Glutamatergic neuron (in vitro differentiated cells): ENCODE measurements at places on chromosomes 7 and 10. TPM values are rescaled to one million over a fixed set of nuclear protein-coding genes. Genes with fewer than 3 reads are reported as not detected.

The GNG11 gene
- 0.56 TPM for total RNA-seq

DNA sequence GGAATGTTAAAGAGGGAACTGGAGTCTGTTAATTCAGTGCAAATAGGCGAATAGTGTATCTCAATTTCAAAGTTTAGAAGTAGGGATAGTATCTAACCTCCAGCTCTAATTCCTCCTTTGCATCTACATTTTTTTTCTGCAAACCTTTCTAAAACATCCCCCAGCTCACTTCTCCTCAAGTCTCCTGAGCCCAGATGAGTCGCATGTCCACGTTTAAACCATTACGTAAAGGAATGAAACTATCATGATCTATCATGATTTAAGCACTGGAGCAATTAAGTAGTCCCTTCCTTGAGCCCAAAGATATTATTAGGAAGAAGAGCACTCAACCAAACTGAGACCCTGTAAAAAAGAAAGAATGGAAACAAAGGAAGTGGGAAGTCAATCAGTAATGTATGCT is 29.9 kb downstream of the GPR22 start:
- H3K4me3 ChIP-seq, result no peak overlapping the region
- DNase-seq, result no peak
- H3K27ac ChIP-seq, result no peak overlapping the region
- H3K36me3 ChIP-seq, result no peaks in the 10 kb centered on the region

The RPEL1 gene
- total RNA-seq, result not detected

The ADRA2A gene
- total RNA-seq, result 0.32 TPM

GRCh38 chr7:99625321-99625720 is 8.6 kb downstream of the ZSCAN25 start:
- H3K36me3 ChIP-seq, result peaks cover 4% of the 10 kb centered on the region
- H3K4me1 ChIP-seq, result no peaks in the 10 kb centered on the region
- DNase-seq, result no peak
- H3K27ac ChIP-seq, result no peak overlapping the region

GRCh38 chr7:121447911-121448300 is 51.8 kb upstream of the FAM3C start:
- no peak overlapping the region for H3K27ac ChIP-seq
- H3K4me3 ChIP-seq, result no peak overlapping the region
- H3K27me3 ChIP-seq, result peaks cover 1% of the 10 kb centered on the region
- H3K36me3 ChIP-seq, result no peaks in the 10 kb centered on the region

- no peak overlapping the region for H3K4me3 ChIP-seq
- no peaks in the 10 kb centered on the region for H3K27me3 ChIP-seq
- no peaks in the 10 kb centered on the region for H3K4me1 ChIP-seq
- no peak overlapping the region for H3K27ac ChIP-seq
Measured at GRCh38 chr7:70997261-70997660, 134.7 kb upstream of the GALNT17 start.

The ZNF107 gene
- 10.3 TPM for total RNA-seq

DNA sequence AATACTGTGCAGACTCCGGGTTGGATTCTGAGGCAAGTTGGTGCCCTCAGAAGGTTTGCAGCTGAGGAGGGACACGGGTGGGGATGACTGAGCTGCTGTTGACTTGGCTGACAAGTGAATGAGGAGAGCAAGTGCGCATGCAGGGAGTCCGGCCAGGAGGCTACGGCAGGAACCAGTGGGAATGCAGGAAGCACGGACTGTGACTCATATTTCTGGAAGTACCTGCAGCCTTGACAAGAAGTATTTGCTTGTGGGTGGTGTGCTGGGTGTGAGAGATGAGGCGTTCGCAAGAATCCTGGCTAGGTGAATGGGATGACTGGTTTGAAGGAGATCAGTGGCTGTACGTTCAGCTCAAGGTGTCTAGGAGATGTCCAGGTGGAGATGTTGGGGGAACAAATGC is 30.8 kb upstream of the FXYD4 start:
- H3K4me3 ChIP-seq, result no peak overlapping the region
- H3K36me3 ChIP-seq, result peaks cover 4% of the 10 kb centered on the region
- H3K27ac ChIP-seq, result no peak overlapping the region
- peaks cover 9% of the 10 kb centered on the region for H3K27me3 ChIP-seq
- no peak for DNase-seq

DNA sequence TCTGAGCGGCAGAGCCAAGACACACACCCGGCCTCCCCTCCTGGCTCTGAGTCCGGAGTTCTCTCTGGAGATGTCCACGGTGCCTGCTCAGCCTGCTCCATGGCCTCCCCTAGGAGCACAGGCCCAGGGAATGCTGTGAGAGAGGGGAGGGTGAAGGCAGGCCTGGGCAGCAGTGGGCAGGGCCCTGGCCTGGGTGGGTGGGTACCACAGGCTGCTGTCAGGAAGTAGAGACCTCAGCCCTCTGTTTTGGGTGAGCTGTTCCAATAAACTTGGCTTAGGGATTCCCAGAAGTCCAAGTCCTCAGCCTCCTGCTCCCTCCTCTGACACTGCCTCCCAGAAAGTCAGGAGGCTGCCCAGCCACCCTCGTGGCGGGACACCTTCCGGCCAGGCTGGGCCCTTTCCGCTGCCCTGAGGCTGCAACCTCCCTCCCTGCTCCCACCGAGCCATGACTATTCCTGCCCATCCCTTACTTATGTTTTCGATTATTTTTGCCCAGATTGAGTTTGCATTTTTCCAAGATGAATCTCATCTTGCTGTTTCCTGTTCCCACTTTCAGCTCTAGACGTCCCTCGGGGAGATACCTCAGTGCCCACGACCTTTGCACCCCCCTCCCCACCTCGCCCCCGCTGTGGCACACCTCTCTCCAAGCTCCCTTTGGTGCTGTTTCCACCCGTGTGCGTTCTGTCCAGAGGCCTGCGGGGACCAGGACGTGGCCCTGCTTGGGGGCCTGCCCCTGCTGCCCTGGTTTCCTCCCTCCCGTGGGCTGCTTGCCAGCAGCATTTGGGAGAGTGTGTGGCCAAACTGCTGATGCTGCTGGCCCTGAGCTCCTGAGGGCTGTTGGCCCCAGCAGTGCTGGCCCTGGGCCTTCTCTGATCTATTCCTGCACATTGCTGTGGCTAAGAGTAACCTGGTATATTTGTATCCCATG is 5.8 kb upstream of the POLM start:
- H3K36me3 ChIP-seq, result no peaks in the 10 kb centered on the region
- peaks cover 1% of the 10 kb centered on the region for H3K4me1 ChIP-seq
- no peak overlapping the region for H3K4me3 ChIP-seq
- no peak for DNase-seq
- no peak overlapping the region for H3K27ac ChIP-seq
- H3K27me3 ChIP-seq, result peaks cover 10% of the 10 kb centered on the region

DNA sequence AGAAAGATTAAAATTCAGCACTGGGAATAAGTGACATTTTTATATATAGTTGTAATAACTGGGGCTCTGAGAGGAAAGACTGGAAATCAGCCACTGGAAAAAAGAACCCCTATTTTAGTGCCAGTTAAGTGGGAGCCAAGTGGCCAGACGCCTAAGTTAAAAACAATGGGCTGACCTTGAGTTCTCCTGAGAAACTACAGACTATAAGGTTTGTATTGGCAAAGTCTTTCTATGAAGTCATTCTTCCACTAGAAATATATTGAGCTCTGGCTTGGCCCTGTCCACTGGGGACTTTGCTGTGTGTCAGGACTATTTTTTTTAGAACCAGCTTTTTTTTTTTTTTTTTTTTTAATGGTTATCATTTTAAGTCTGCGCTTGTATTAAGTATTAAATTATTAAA is 210.6 kb upstream of the FZD8 start:
- peaks cover 19% of the 10 kb centered on the region for H3K4me1 ChIP-seq
- H3K27ac ChIP-seq, result no peak overlapping the region
- no peak for DNase-seq
- no peak overlapping the region for H3K4me3 ChIP-seq

The ZNF365 gene
- 0.76 TPM for total RNA-seq

DNA sequence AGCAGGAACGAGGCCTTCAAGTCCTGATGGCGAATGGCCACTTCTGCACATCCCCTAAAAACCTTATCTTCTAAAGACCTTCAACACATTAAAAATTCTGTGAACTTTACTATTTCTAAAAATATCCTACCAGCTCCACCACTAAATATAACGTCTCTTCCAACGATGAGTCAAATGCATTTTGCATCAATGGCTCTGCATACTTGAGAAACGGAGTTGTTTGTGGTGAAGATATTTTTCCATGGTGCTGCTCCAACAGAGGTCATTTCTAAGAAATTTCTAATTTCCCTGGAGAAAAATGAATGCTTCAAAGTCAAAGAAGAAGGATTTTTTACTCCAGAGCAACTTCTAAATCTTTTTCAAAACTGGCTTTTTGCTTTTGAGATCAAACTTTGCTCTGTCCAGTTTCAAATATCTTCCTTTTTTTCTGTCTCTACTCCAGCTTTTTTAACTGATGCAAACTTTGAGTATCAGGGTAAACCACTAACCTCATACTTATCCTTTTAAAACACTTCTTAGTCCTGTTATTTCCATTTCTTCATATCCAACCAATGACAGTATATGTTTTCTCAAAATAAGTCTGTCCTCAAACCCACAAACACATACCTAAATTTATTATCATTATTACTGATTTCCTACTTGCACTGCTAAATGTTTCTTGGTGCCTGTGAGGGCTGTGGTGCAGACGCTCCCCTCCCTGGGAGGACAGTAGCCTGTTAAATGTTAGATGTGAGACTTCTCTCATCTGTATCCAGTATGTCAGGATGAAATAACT is 258.1 kb downstream of the KLF6 start:
- no peaks in the 10 kb centered on the region for H3K27me3 ChIP-seq
- H3K4me3 ChIP-seq, result peak overlapping the region; percentile 31
- no peak for DNase-seq
- H3K4me1 ChIP-seq, result peaks cover 35% of the 10 kb centered on the region
- H3K27ac ChIP-seq, result peak overlapping the region; percentile 99

GRCh38 chr7:34453150-34453549 is 204.9 kb upstream of the NPSR1 start:
- H3K36me3 ChIP-seq, result no peaks in the 10 kb centered on the region
- H3K27me3 ChIP-seq, result no peaks in the 10 kb centered on the region
- no peak for DNase-seq
- H3K4me3 ChIP-seq, result no peak overlapping the region
- no peak overlapping the region for H3K27ac ChIP-seq

- peaks cover 17% of the 10 kb centered on the region for H3K4me1 ChIP-seq
- no peak overlapping the region for H3K27ac ChIP-seq
- H3K27me3 ChIP-seq, result no peaks in the 10 kb centered on the region
- H3K4me3 ChIP-seq, result no peak overlapping the region
- no peaks in the 10 kb centered on the region for H3K36me3 ChIP-seq
Measured at GRCh38 chr10:121539786-121540185, 58.5 kb downstream of the FGFR2 start.

- H3K36me3 ChIP-seq, result no peaks in the 10 kb centered on the region
- no peaks in the 10 kb centered on the region for H3K27me3 ChIP-seq
- H3K4me3 ChIP-seq, result no peak overlapping the region
- no peak for DNase-seq
- no peak overlapping the region for H3K27ac ChIP-seq
Measured at GRCh38 chr7:108794466-108794865, 224.8 kb downstream of the DNAJB9 start.

DNA sequence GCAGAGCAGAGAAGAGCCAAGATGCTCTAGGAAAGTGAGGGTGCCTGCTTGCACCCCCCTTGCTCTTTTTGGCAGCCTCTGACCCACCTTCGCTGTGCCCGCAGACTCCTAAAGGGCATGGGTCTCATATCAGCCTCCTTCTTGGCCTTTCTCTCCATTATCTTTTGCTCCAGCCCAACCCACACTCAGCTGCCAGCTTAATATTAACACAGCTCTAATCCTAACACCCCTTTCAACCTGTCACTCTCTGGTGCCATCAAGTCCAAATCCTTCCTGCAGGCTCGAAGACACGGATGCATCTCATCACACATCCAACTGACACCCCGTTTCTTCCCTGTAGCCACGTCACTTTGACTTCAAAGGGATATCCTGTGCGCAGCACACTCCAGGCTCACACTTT is 171.6 kb upstream of the AUTS2 start:
- H3K36me3 ChIP-seq, result no peaks in the 10 kb centered on the region
- peaks cover 10% of the 10 kb centered on the region for H3K4me1 ChIP-seq
- H3K27me3 ChIP-seq, result peaks cover 3% of the 10 kb centered on the region
- no peak overlapping the region for H3K4me3 ChIP-seq
- H3K27ac ChIP-seq, result no peak overlapping the region
- DNase-seq, result no peak

- peaks cover 4% of the 10 kb centered on the region for H3K36me3 ChIP-seq
- H3K27me3 ChIP-seq, result peaks cover 11% of the 10 kb centered on the region
- peaks cover 11% of the 10 kb centered on the region for H3K4me1 ChIP-seq
Measured at GRCh38 chr10:132349766-132350165, 17.8 kb downstream of the LRRC27 start.

DNA sequence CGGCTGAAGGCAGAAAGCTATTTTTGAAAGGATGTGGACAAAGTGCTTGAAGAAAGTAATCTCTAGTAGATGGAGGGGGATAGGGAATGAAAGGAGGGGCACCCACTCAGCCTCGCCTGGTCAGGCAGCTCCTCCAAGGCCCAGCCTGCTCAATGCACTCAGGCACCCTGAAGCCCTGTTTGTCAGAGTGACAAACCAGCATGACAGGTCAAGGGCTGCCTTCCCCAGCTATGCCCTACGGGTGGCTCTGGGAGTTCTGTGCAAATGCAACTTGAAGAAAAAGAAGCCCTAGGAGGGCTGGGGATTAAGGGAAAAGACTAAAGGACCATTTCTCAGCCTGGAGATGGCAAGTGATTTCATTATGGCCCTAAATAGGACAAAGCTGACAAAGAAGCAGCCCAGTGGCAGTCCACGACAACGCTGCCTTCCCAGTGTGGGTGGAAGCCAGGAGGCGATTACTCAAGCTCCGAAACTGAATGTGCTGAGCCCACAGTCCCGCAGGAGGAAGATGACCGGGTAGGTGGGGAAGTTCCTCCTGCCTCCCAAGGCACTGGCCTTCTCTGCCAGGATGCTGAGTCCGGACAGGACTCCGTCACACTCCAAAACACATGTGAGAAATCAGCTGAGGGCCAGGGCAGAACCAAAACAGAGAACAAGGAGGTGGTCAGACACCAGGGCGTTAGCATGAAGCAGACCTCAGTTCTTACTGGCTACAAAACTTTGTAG is 16.3 kb downstream of the LIPA start:
- H3K4me1 ChIP-seq, result peaks cover 8% of the 10 kb centered on the region
- no peak for DNase-seq
- peaks cover 5% of the 10 kb centered on the region for H3K36me3 ChIP-seq
- peak overlapping the region; percentile 59 for H3K27ac ChIP-seq

The CNNM1 gene
- 0.10 TPM for total RNA-seq
